ENCODE measurements at places on chromosomes 11 and 22.

DNA sequence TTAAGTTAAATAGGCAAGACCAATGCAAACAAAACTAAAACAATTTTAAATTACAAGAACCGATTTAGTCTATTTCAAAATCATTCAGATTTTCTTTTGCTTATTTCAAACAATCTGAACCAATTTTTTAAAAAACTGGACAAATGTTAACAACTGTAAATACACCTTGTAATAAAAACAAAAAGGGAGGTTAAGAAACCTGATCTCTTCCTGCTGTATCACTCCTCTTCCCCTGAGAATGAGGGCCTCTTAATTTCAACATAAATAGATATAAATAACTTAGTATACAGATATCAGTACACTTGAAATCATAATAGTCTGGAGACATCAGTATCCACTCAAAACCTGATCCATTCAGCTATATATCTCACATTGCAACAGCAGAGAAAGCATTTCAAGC is 346.6 kb downstream of the TTC28 start:
- no peak for DNase-seq

DNA sequence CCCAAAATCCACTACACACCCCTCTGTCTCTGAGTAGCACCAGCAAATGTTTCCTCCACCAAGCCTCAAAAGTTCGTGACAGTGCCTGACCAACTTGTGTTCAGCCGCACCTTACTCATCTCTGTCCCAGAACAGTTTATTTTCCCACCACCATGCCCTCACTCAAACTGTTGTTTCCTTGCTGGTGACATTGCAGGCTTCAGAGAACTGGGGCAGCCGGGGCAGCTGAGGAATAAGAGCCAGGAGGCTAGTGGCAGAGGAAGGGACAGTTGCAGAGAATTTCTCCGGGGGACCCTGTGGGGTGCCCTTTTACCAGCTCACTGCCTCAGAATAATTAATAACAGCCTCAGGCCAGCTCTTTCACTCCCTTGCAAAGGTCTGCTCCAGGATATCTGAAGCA is 709 bp upstream of the KCNE3 start:
- DNase-seq: no peak

DNA sequence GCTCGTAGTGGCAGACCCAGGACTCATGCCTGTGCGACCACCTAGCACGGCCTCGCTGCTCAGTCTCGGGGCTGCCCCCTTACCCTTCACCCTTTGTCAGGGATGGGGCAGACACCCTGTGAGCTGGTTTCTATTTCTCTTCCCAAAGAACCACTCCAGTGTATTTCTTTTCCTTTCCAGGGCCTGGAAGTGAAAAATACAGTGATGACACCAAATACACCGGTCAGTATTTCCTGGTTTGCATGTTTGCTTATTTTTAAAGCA is 13.7 kb downstream of the TMEM121B start:
- no peak for DNase-seq

DNA sequence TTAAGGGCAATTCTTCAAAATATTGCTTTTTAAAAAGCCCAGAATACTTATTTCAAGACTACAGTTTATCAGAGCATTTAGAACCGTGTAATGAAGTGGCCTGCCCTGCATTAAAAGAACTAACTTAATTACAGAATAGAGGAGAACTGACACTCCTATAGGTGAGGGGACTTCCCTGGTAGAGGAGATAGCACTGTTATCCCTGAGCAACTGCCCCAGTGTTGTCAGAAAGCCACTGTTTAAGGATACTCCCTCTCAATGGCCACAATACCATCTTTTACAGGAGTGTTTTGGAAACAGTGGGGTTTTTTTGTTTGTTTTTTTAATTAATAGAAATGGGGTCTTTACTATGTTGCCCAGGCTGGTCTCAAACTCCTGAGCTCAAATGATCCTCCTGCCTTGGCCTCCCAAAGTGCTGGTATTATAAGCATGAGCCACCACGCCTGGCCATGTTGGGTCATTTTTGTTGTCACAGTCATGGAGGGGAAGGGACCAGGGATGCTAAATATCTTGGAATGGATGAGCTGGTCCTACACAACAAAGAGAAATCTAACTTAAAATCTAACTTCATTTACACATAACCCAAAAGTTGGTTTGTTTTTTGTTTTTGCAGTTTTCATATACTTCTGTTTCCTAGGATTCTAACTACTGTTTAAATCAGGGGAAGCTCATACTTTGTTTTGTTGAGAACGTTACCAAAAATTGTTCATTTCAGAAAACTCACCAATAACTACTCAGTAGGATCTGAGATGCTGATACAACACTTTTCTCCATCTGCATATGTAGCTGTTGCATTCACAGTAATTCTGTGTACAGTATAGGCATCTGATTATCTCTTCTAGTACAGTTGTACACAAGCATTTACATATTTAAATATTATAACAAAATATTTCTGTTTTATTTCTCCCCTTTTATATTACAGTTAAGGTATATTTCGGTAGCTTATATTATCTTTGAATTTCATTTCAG is 8.1 kb downstream of the RPL27A start:
- no peak for DNase-seq

DNA sequence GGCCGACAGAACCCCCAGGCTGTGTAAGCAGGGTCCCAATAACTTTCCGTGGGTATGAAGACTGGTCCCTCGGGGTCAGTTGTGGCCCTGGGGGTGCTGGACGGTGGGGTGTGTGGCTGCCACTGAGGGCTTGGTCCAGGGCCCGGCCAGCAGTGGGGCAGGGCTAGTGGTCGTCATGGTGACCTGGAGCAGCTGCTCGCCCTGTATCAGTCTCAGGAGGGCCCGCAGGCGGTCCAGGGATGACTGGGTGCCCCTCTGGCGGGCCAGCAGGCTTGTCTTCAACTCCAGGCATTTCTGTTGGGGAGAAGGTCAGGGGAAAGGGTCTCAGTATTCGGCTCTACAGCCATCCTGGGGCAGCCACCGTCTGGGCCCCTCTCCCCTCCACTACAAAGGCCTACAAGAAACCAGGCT is 126.8 kb downstream of the PHF21B start:
- no peak for DNase-seq

DNA sequence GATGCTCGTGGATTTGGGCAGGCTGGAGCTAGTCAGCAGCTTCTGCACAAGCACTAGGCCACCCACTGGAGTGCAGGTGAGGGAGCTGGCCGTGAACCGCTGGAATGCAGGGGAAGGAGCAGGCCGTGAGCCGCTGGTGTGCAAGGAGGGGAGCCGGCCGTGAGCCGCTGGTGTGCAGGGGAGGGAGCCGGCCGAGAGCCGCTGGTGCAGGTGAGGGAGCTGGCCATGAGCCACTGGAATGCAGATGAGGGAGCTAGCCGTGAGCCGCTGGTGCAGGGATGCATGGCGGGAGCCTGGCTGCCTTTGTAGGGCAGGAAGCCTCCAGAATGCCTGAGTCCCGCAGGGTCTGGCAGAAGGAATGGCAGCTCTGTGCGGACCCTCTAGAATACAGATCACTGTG is 4220.0 kb upstream of the OR11H1 start:
- DNase-seq: no peak

DNA sequence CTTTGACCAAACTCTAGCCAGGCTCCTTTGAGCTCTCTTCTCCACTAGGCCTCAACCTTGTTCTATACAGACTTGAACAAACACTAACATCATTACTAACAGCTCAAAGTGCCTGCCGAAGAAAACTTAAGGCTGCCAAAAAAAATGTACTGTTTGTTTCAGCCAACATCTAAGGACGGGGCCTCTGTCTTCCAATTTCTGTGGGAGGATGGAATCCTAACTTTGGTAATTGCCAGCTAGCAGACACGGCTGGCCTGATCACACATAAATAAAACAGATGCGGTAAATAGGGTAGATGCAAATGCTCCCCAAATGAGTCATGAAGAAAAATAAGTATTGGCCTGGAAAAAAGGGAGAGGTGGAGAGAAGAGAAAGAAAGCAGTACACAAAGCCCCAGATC is 394.3 kb downstream of the TMEM135 start:
- no peak for DNase-seq

GRCh38 chr11:69241844-69242243 is 52.1 kb upstream of the MYEOV start:
- no peak for DNase-seq

DNA sequence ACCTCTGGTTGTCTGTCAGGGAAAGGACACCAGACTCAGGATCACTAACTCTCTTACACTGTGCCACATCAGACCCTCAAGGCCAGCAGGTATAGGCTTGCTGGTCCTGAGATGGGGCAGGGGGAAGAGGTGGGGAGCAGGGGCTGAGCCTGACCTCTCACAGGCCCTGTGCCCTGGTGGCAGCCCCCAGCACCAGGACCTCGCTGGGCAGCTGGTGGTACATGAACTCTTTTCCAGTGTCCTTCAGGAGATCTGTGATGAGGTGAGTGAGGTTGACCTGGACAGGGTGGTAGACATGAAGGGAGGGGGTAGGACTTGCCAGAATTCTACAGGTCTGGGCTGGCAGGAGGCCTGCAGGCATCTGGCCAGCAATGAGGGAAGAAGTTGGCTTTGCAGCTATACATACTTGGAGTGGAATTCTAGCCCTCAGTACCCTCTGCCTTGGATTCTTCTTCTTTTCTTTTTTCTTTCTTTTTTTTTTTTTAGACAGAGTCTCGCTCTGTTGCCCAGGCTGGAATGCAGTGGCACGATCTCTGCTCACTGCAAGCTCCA is 1.4 kb downstream of the NUDT22 start:
- DNase-seq: no peak

DNA sequence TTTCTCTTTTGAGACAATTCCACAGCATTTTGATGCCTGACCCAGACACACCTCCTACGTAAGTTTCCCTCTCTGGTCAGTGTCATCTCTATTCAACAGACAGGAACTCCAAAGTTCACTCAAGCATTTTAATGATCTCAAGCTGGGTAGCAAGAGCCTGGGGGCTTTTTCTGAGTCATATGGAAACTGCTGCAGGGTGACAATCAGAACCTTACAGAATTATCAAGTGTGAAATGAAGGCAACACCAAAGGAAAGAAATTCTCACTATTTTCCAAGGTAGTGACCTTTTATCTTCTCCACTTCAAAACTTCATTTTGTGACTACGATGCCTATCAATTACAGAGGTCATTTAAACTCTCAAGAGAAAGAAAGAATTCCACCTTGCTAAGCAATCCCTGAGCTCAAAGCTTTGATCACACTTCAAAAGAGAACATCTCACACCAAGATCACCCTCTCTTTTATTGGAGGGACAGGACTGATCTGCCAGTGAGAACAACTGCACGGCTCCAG is 229.0 kb upstream of the ZC3H12C start:
- DNase-seq: no peak

DNA sequence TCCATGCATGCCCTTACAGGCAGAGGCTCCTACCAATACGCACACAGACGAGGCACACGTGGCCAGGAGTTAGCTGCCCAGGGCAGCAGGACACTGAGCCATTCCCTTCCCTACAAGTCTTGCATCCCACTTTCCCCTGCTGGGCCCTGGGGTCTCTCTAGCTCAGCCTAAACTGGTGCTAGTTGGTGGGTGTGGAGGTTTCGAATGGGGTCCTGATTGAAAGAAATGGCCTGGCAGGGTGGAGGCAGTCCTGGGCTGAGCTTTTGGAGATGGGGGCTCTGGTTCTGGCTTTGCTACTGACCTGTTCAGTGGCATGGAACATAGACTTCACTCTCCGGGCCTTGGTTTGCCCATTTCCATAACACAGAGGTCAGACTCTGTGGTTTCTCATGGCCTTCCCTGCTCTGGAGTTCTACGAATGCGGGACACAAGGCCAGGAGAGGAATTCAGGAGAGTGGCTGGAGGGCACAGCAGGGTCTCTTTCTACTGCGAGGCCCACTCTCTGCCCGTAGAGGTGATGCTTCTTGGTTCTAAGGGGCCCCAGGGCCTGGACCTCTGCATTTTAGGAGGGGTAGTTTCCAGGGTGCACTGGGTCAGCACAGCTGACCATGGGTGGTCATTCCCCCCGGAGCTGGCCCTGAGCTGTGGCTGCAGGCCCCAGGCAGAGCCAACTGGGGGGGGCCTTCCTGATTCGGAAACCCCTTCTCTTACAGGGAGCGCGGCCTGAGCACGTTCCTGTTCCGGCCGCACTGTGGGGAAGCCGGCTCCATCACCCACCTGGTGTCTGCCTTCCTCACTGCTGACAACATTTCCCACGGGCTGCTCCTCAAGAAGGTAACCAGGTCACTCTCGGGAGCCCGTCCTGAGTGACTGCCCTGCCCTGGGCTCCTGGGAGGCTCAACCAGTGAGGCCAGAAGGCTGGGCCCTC is 40.0 kb downstream of the RNF141 start:
- DNase-seq: no peak

DNA sequence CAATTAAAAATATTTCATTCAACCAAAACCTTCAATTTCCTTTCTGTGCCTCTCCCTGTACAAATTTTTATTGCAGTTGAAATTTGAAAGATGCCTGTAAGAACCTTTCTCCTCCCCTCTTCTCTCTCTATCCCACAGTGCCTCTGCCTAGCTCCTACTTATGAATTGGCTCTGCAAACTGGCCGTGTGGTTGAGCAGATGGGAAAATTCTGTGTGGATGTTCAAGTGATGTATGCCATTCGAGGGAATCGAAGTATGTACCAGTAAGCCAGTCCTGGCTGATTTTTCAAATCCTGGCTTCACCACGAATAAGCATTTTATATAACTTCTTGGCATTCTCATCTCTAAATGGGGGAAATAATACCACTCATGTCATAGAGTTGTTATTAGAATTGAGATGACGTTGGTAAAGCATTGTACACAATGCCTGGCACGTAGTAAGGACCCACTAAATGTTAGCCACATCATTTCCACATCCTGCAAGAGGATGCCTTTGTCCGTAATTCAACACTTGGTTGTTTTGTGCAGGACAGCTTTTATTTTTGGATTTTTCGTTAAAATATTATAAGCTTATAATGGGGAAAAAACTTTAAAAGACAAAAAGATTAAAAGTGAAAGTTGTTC is 6.0 kb downstream of the DDX25 start:
- DNase-seq: no peak

GRCh38 chr11:65853246-65853979 is 4.6 kb downstream of the CFL1 start:
- DNase-seq: peak; percentile 28

DNA sequence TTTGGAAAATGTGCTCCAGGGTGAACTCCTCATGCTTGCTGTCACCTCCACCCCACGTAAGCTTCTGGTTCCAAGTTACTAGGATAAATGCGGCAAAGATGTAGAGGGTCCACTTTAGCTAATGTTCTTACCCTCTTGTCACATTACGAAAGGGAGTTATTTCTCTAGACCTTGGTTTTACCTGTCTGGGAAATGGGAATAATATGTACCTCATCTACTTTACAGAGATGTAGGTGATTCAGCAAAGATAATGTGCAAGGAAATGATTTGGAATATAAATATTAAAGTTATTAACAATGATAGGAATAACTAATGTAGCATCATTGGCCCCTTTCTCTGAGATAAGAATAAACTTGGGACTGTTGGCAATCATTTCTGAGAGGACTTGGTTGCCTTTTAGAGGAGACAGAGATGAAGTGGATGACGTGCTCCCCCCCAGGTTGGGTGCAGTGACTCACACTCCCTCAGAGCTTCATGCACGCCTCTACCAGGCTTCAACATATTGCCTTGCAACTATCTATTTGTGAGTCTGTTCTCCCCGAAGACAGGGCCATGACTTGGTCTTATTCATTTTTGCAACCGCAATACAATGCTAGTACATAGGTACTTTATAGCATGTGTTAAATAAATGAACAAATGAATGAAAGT is 97.1 kb downstream of the ME3 start:
- no peak for DNase-seq
